CD4-positive, alpha-beta T cell treated with Interleukin-21 for 1 hour (primary cell): ENCODE measurements at places on chromosomes 1 and 21.

GRCh38 chr1:61393575-61393974 lies 311.2 kb downstream of the NFIA start:
- no peak for DNase-seq

DNA sequence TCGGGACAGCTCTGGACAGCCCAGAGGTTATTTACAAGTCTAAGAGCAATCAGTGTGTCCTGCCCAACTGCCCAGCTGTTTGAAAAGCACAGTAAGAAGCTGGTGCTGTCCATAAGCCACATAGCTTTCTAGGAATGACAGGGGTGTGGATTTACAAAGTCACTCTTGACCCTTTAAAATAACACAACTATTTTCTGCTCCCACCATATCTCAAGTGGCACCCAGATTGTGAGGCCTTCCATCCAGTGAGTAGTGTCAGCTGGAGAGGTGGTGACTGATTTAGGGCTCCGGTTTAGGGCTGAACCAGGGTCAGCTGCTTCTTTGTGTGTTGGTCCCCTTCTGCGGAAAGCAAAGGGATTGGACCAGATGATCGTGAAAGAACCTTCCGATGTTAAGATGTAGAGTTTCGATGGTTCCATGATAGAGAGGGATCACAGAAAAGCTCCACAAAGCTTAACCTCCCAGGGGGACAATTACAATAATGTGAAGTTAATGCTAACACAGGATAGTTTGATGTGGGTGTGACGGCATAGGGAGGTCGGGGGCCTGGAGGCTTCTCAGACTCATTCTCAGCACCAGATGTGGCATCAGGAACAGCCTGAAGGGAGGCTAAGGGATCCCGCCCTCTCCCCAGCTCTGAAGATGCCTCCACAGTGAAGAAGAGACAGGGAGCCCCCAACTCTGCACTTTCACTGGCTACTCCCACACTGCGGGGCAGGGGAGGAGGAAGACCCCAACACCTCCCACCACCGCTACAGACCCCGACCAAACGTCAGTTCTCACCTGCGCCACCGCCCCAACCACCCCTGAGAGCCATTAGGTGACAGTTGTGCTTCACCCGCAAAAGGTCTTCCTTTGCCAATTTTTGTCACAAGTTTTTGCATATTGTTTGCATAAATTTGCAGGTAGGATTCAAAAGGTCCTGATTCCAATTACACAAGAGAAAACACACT lies 40.6 kb downstream of the LRRC3 start:
- no peak for DNase-seq

- DNase-seq = no peak
Measured at GRCh38 chr1:37676281-37677142, 15.8 kb upstream of the CDCA8 start.

DNA sequence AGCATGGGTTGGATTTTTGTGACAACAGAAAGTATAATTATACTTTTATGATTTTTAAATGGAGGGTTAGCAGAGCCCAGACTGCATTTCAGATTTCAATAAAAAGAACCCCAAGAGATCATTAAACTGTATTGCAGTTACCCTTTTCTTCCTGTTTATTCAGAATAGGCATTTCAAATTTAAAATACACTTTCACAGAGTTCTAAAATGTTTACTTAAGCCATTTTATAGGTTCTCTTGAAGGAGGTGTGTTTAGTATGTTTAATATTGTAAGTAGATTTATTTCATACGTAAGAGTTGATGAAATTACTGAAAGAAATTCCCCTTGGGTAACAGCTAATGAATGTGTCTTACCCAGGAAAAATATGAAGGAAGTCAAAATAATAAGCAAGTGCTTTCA lies 17.4 kb downstream of the UAP1 start:
- no peak for DNase-seq

DNA sequence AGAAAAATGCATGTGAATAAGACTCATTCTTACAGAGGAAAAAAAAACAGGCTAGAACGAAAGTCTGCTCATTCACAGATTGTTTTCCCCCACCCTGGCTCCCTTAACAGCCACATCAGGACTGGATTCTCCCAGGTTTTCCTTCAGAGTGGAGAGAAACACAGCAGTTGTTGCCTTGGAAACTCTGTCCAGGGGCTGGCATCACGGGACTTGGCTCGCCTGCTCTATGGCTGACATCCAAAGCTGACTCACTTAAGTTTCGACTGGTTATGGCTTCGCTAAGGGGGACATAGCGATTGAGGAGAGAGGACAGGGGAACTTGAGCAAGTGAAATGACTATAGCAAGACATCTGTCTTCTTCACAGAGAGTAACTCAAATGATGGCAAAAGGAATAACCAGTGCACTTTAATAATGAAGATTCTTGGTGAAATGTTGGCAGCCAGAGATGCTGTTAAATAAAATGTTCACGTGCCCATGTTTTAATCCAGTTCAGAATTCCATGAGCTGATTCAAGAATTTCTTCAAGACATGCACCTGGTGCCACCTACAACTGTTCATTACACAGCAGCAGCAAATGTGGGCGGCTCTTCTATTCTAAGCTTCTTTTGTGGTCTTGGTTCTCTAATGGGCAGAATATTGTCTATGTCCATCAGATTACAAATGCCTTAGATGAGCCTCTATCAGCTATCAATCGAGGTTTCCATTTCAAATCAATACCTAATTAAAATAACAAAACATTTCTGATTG lies 21.8 kb downstream of the MIS18A start:
- no peak for DNase-seq

GRCh38 chr1:38193040-38193439 lies 146.4 kb upstream of the POU3F1 start:
- no peak for DNase-seq

DNA sequence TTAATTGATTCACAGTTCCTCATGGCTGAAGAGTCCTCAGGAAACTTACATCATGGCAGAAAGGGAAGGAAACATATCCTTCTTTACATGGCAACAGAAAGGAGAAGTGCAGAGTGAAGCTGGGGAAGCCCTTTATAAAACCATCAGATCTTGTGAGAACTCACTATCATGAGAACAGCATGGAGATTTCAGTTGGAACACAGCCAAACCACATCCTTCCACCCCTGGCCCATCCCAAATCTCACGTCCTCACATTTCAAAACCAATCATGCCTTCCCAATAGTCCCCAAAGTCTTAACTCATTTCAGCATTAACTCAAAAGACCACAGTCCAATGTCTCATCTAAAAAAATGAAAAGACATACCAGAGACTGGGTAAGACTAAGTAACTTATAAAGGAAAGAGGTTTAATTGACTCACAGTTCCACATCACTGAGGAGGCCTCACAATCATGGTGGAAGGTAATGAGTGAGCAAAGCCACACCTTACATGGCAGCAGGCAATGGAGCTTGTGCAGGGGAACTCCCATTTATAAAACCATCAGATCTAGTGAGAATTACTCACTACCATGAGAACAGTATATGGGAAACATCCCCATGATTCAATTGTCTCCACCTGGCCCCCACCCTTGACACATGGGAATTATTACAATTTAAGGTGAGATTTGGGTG lies 105.2 kb downstream of the MRPL39 start:
- DNase-seq = no peak

- no peak for DNase-seq
Measured at GRCh38 chr1:213337025-213337678, 286.1 kb downstream of the RPS6KC1 start.

- no peak for DNase-seq
Measured at GRCh38 chr1:167276969-167277368, 56.3 kb downstream of the POU2F1 start.

DNA sequence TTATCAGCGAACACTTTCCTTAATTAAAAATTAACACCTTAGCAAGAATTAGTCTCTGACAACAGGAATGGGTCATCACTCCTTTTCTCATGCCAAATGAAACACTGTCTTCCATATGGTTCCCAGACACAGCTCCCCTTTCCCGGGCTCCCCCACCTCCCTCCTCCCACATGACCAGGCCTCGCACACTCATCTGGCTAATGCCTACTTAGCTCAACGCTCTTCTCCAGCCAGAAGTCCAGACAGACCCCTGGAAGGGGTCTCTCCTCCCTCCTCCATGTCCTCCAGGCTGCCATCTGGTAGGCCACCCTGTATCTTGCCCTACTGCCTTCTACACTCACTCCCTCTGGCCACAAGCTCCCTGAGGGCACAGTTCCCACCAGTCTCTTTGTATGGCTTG lies 39.9 kb downstream of the KCNC4 start:
- no peak for DNase-seq

GRCh38 chr1:188551176-188551575 lies 1722.4 kb downstream of the PLA2G4A start:
- DNase-seq = no peak

- no peak for DNase-seq
Measured at GRCh38 chr1:41109310-41110197, 88.0 kb upstream of the SLFNL1 start.

DNA sequence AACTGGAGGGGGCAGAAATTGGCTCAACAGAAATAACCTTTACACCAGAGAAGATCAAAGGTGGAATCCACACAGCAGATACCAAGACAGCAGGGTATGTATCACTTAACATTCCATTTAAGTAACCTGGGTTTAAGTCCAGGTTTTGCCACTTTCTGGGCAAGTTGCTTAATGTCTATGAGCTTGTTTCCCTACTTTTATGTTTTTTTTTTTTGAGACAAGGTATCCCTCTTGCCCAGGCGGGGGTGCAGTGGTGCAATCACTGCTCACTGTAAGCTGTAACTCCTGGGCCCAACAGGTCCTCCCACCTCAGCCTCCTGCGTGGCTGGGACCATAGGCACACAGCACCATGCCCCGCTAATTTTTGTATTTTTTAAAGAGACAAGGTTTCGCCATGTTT lies 2.2 kb downstream of the RTCA start:
- no peak for DNase-seq

GRCh38 chr1:21175324-21175669 lies 1.4 kb downstream of the EIF4G3 start:
- DNase-seq = peak; percentile 68

- DNase-seq = no peak
Measured at GRCh38 chr1:209485167-209485566, 98.3 kb upstream of the CAMK1G start.

DNA sequence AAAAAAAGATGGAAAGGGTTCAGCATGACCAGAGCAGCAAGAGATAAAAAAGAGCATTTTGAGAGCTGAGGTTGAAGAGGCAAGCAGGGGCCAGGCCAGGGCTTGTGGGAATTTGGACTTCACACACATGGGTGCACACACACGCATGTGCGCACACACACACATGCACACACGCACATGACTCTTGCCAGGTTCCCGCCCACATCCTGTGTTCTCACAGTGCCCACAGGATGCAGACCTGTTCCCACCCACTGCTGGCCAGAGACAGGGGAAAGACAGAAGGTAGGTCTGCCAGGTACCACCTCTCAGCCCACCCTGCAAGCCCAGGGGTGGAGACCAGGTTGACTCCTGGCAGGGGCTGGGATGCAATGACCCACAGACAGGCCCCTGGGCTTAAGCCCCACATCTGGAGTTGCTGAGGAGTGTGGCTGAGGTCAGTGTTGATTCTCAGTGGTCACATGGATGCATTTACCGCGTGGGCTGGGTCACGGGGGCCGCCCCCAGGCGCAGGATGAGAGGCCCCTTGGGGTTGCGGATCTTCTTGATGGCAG lies 4.4 kb downstream of the COL16A1 start:
- peak; percentile 49 for DNase-seq

DNA sequence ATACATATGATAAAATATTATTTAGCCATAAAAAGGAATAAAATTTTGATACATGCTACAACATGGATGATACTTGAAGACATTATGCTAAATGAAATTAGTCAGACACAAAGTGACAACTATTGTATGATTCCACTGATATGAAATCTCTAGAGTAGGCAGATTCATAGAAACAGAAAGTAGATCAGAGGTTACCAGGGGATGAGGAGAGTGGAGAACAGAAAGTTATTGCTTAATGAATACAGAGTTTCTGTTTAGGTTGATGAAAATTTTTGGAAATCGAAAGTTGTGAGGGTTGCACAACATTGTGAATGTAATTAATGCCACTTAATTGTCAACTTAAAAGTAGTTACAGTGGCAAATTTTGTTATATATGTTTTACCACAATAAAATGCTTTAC lies 315.7 kb upstream of the USP25 start:
- DNase-seq = no peak

DNA sequence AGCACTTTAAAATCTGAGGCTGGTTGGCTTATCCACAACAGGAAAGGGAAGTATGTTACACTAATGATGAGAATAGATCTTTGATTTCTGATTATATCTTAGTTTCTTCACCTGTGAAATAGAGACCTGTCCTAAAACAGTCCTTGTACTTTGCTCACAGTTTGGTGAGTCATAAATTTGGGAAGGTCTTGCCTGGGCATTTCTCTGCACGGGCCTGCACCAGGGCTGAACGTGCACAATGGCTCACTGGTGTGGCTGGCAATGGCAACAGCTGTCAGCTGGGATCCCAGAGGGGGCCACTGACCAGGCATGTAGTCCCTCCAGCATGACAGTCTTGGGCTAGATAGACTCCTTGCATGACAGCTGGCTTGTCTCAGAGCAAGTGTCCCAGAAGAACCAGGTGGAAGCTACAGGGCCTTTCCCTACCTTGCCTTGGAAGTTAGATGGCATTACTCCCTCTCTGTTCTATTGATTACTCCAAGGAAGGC lies 367.4 kb downstream of the DISC1 start:
- DNase-seq = no peak

- DNase-seq = no peak
Measured at GRCh38 chr1:22488319-22488718, 36.7 kb downstream of the ZBTB40 start.

DNA sequence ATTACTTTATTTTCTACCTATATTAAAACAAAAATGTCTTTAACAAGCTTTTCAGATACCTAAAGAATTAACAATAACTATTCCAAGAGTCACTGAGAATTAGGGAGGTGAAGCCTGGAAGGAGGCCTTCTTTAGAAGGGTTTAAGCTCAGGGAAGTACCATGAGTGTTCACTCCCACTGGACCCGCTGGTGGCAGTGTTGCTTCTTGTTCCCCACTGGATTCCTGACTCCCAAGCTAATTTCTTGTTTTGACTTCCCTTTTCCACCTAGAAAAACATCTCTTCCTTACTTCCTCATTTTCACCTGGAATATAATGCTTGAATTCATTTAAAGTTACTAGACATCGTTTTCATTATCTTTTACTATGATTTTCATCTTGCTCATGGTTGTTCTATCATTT lies 264.2 kb downstream of the HMCN1 start:
- no peak for DNase-seq

DNA sequence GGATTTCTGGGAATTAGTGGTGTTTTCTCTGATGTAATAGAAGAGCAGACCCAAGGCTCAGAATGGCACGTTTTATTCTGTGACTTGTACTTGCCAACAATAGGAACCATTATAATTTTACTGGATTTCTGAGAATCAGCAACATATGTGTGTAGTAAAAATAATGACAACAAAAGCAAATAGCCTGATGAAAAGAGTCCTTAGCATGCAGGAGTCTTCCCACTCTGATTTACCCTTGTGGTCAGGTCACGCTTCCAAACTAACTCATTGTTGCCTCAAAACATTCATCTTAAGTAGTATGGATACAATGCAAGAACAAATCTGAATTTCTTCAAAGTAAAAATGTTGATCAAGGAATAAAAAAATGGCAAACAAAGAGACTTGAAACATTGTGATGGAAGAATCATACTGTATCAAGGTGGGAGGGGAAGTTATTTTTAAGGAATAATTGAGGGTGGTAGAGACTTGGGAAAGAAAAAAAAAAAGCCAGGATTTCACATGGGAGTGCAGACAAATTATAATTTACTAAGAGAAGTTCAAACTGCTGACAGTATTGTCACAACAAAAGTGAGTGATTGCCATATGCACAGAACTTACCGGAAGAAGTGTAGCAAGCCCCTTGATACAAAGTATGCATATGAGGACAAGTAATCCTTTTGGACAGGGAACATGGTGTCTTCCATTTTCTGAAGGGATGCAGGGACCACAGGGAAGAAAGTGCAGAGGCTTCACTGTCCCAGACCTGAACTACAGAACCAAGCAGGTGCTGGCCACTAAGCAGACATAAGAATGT lies 31.2 kb upstream of the RGL1 start:
- DNase-seq = no peak
